ENCODE measurements at places on chromosomes 5 and 9.

GRCh38 chr5:60651872-60652620 lies 47.9 kb downstream of the DEPDC1B start:
- peak; percentile 14 for DNase-seq

DNA sequence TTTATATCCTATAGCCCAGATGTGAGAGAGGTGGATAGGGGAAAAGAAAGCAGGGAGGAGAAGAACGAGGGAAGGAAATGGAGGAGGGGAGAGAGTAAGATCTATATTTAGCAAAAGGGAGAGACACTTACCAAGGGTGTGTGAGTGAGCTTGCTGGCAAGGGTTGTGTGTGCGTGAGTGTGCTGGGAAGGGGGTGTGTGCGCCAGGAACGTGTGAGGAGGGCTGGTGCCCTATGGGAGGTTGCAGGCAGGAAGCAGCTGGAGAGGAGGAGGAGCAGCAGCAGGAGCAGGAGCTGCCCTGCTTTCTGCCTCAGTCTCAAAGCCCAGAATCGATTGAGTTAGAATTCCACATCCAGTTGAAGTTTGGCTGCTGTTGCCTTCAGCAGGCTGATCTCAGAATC lies 148.3 kb upstream of the RUSC2 start:
- DNase-seq = no peak

DNA sequence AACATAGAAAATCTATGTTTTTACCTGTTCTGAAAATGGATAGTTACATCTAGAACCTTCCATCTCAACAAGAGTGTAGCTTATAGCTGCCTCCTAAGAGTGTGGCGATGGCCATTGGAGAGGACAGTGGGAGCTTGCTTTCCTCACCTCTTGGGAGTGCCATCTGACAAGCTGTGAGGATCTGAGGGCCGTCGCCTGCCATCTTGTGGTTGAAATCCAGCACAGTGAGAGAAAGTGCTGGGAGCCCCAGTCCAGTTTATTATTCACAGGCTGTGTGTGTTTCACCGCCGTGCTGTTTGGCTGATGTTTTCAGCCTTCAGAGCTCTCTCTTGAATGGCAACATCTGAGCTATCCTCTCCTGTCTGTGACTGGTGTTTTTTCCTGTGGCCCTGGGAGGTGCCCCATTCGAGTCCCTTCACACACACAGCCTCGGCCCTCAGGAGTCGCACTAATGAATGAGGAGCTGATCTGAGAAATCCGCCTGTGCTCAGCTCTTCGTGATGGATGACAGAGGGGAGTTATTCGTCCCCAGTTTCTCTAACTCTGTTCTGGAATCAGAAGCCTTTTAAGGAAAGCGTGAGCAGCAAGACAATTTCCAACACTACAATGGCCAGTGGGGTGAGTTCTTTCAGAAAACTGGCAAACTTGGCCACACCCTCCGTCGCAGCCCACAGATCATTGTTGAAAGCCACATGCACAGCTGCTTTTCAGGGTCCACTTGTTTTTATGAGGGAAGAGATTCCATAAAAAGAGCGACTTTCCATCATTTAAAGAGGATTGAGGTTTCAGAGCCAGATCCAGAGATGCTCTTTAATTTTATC lies 170.3 kb downstream of the PDZD2 start:
- peak; percentile 59 for DNase-seq

DNA sequence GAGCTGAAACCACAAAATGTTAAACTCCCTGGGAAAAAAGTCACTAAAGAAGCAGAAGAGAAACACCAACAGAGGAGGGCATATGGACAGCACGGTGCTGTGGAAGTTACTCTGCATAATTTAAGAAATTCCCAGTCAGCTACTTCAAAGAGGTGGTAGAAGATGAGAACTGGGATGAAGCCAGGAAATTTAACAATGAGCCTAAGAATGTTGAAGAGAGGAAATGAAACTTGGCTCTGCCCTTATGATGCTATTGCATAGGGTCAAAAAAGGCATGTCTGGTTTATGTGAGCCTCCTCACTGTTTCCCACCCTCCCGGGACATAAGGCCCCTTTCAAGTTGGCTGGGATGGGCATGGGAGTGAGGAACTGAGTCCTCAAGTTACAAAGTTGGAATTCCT lies 25.4 kb upstream of the SNX18 start:
- no peak for DNase-seq

GRCh38 chr5:158478139-158478538 lies 619.2 kb upstream of the CLINT1 start:
- no peak for DNase-seq

DNA sequence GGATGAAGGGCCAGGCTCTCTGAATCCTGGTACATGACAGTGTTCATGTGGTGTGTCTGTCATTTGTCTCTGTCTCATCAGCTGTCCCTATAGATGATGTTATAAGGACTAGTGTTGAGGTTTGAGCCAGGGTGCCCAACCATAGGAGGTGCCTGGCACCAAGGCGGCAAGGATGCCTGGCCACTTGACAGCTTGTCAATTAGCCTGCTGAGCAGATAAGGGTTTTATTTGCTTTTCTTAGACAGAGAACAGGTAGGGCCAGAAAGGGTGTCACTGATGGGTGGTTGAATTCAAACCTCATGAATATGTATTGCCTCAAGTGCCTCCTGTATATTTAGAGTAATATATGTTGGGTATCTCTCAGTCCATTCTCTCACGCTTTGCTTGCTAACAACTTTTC lies 30.1 kb upstream of the AUH start:
- no peak for DNase-seq

GRCh38 chr5:107636555-107636954 lies 34.2 kb downstream of the EFNA5 start:
- DNase-seq = no peak

GRCh38 chr5:137414112-137414755 lies 84.9 kb downstream of the SPOCK1 start:
- DNase-seq = no peak

DNA sequence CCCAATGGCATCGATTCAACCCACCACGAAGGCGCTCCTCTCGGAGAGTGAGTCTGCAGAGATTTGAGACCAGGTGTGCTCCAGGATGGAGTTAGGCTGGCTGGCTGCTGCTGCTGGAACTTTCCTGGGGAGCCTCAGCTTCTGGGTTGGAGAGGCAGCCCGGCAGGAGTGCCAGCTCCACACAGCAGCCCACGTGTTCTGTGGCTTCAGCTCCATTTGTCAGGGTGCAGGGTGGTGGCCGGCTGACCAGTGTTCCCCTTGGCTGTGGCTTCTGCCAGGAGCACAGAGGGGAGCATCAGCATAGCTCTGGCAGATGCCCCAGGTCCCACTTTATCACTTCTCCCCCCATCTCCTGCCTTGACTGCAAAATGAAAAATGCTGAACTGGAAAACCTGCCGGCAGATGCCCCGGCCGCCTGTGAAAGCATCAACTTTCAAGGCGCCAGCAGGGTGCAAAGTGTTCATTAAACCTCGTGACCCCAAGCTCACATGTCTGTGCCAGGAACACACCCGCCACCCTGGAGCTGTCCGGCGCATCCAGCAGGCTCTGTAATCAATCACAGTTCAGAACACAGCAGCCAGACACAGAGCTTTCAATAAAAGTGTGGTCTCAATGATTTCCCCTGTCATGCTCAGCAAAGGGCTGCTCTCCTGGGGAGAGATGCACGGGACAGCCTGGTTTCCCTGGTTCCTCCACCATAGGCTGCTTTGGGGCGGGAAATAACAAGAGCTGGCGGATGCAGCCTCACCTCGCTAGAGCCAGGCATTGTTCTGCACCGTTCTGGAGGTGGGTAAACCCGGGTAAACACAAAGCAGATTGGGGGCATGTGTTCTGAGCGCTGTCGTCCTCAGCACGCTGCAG lies 53.2 kb downstream of the TRIP13 start:
- no peak for DNase-seq

DNA sequence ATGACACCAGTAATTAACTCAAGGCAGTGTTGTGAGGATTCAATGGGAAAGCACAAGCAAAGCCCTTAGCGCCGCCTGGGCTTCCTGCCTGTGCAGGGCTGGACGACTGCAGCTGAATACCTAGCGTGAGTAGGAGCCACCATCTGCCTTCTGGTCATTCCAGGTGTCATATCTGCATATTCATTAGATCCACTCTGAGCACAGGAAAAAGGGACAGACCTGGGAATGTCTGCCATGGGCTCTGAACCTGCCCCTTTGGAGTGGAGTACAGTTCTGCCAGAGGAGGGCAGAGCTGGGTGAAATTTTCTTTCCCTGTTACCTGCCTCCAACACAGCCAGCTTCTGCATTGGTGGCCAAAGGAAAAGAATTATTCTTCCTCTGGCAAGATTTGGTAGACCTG lies 298.8 kb downstream of the NSG2 start:
- DNase-seq = no peak

DNA sequence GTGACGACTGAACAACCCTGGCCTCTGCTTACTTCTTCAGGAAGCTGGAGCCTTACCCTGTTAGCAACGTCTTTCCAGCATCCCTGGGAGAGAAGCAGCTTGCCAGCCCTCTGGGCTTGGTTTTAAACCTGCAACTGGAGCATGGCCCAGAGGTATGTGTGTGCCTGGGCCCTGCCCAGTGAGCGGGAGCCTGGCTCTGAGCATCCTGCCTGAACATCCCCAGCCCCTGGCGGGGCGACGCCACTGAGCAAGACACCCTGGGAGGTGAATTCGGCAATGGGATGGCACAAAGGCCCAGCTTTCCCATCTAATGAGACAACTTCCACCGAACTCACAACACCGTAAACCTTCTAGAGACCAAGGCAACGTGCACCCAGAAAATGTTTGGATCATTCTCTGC lies 23.6 kb downstream of the IRX4 start:
- DNase-seq = no peak

DNA sequence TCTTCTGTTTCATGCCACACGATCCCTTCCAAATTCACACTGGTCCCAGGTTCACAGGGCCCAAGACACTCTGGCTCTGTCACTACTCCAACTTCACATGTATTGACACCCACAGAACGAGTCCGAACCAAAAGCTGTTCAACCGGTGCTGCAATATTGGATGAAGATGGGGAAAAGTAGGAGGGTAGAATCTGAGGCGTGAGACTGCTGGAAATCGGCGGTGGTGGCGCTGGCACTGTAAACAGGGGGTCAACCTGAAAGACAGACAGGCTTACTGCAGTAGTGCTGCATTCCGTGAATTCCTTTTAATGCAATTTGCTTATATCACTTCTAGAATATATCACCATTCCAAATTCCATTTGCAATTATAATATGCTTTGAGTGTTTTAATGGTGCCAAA lies 45.4 kb downstream of the ZNF608 start:
- DNase-seq = no peak

DNA sequence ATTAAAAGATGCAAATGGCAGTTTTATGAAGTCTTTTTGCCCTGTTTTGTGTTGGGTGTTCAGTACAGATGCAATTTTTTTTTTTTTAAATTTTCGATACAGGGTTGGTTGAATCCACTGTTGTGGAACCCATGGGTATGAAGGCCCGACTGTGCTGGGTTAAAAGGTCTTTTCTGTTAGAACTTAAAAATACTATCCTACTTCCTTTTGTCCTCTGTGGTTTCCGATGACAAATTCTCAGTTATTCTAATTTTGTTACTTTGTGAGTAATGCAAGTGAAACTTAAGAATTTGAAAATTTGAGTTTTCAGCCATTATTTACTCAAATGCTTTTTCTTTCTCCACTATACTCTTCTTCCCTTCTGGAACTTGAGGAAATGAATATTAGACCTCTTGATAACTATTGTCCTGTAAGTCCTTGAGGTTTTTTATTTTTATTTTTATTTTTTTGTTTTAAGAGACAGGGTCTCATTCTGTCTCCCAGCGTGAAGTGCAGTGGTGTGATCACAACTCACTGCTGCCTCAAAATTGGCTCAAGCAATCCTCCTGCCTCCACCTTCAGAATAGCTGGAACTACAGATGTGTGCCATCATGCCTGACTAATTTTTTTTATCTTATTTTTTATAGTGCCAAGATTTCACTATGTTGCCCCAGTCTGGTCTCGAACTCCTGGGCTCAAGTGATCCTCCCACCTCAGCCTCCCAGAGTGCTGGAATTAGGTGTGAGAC lies 67.5 kb downstream of the ZCCHC7 start:
- no peak for DNase-seq

- no peak for DNase-seq
Observed at GRCh38 chr5:97888439-97888838, 705.4 kb upstream of the RIOK2 start.

DNA sequence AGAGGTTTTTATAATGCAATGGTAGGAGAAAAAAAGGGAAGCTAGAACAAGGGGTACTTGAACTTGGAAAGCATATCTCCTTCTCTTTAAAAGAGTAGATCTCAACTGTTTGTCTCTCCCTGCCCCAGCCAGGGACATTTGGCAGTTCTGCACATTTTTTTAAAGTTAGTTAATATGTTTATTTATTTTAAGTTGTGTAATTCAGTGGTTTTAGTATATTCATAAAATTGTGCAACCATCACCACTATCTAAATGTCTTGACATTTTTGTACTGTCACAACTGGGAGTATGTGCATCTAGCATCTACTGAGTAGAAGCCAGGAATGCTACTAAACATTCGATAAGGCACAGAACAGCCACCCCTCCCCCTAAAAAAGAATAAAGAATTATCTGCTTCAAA lies 103.5 kb upstream of the DPYSL3 start:
- DNase-seq = no peak

DNA sequence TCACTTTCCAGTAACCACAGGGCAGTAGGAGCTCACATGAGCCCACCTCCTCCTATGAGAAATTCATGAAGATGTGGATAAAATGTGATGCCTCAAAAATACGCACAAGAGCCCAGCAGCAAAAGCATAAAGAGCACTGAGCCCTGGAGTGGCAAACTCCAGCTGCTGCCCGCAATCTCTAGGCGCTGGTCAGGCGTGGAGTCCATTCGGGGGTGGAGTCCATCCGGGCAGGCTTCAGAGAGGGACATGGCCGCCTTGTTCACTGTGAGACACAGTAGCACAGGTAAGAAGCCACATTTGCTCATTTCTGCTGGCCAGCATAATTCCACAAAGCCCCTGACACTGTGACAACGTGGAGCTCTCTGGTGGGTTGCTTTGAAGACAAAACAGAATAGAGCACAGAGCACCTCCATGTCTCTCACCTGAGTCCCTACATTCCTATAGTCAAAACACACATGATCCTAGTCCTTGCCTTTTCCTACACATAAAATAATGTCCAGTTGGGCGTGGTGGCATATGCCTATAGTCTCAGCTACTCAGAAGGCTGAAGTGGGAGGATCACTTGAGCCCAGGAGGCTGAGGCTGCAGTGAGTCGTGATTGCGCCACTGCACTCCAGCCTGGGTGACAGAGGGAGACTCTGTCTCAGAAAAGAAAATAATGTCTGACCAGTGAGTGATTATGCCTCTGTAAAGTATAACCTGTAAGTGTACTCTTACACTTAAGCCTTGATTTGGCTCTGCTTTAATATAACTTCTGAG lies 365.2 kb downstream of the GADD45G start:
- no peak for DNase-seq

DNA sequence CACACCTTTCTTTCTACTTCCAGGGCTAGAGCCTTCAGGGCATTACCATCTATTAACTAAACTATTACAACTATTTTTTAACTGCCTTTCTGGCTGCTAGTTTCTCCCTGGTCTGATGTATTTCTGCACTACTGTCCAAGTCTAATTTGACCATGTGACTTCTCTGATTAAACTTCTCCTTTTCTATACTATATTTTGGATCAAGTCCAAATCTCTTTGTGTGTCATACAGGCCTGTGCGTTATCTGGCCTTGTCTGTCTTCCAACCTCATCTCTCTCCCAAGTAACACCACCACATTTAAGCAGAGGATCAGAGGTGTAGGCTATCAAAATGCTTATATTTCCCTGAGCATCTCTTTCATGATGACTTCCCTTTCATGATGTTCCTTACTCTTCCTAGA lies 47.2 kb upstream of the OR13F1 start:
- DNase-seq = no peak

GRCh38 chr5:14672484-14673394 lies 8.2 kb downstream of the OTULIN start:
- no peak for DNase-seq

All from erythroblast (primary cell).